ENCODE measurements at places on chromosomes 6 and 20.
A peak's percentile ranks its signal among the peaks of the same experiment; 100 is the strongest.

- DNase-seq = no peak
Observed at GRCh38 chr6:47152666-47153403, 110.7 kb upstream of the ADGRF1 start.

DNA sequence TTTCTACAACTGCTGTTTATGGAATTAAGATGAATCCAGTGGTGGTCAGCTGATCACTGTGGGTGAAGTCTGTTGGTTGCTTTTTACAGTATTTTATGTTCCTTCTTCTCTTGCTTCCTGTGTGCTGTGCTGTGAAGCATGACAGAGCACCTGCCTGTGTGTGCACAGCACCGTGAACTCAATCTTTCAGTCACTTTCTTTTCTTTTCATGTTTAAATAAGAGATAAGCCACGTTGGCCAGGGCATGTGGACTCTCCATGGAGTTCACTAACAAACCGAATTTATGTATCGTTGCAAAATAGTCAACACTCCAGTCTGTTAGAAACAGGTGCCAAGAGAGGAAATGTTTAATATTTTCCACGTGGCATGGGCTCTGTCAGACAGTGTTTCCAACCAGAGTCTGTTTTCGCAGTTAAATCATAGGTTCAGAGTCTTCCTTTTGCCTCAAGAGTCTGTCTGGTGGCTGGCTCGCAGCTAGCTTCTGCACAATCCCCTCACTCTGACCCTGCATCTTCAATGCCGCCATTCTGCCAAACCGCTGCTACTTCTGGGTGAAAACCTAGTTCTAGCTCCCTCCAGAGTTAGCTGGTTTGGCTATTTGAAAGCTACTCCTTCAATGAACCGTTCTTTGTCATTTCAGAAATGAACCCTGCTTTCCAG lies 73.2 kb downstream of the QRSL1 start:
- DNase-seq = no peak

- DNase-seq = no peak
Observed at GRCh38 chr6:3453413-3454272, 3.2 kb downstream of the SLC22A23 start.

- no peak for DNase-seq
Observed at GRCh38 chr20:47392015-47392720, 35.7 kb upstream of the ZMYND8 start.

- peak; percentile 23 for DNase-seq
Observed at GRCh38 chr6:170035901-170036304, 255.0 kb downstream of the DLL1 start.

DNA sequence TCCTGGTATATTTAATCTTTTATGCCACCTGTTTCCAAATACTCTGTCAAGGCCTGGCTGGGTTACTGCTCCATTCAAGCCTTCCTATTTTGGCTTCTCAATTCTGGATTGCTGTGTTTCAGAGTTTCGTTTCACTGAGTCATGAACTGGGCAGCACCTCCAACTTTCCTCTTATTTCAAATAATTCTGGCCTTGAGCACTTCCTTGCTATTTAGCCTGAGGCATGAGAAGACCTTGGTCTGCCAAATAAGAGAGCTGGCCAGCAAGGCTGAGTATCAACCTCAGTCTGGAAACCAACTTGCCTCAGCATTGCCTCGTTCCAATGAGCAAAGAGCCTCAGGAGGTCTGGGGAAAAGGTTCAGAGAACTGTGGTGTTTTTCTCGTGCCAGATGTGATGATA lies 66.6 kb downstream of the TNFAIP3 start:
- no peak for DNase-seq

DNA sequence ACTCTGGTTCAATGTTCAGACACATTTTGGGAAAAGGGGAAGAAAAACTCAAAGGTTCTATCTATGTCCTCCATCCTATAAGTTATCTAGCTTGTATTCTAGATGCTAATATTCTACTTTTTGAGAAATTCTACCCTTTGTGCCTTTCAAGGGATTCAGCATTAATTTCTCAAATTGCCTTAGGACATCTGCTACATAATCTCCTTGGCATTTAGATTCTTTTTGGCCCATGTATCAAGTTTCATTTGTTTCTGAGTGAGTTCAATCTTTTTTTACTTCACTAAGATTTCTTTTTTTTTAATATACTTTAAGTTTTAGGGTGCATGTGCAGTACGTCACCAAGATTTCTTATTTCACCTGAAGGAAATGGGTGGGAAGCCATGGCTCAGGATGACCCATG lies 232.7 kb upstream of the TENT5A start:
- no peak for DNase-seq

- no peak for DNase-seq
Observed at GRCh38 chr6:56043076-56043475, 167.7 kb upstream of the BMP5 start.

DNA sequence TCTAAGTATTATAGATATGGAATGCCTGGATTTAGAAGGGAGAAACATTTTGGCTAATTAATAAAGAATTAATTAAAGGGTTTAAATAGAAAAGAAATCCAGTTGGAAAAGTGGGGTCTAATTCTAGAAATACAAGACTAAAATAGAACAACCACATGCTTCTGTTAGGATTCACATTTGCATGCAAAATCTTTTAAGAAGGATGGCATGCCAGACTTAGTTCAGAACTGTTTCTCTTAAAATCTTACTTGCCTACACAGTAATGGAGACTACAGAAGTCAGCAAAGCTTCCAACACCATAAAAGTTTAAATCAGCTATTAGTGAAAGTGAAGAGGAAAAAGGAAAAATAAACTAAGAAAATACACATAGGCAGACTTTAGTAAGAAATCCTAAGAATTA lies 32.7 kb upstream of the KATNA1 start:
- no peak for DNase-seq

DNA sequence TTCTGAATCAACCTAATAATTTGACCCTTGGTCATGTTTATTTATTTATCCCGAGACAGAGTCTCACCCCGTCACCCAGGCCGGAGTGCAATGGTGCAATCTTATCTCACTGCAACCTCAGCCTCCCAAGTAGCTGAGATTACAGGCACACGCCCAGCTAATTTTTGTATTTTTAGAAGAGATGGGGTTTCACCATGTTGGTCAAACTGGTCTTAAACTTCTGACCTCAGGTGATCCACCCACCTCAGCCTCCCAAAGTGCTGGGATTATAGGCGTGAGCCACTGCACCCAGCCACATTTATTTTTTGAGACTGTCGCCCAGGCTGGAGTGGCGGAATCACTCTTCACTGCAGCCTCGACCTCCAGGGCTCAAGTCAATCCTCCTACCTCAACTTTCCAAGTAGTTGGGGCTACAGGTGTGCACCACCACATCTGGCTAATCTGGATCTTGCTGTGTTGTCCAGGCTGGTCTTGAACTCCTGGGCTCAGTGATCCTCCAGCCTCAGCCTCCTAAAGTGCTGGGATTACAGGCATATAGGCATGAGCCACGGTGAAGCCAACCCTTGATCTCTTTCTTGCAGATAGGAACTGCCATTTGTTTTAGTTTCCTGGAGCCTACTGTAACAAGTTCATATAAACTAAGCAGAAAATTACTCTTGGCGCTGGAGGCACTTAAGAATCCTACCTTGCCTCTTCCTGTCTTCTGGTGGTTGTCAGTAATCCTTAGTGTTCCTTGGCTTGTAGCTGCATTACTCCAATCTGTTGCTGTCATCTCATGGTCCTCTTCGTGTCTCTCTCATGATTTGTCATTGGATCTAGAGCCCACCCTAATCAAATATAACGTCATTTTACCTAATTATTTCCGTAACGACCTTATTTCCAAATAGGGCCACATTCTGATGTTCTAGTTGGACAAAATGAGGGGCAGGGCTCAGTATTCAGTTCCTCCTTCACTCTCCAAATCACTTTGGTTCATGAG lies 2.3 kb downstream of the RPS18 start:
- DNase-seq = no peak

- DNase-seq = peak; percentile 67
Observed at GRCh38 chr20:63067266-63067635, 60.5 kb upstream of the BHLHE23 start.

GRCh38 chr20:24962182-24962492 lies 13.1 kb downstream of the CST7 start:
- peak; percentile 48 for DNase-seq

DNA sequence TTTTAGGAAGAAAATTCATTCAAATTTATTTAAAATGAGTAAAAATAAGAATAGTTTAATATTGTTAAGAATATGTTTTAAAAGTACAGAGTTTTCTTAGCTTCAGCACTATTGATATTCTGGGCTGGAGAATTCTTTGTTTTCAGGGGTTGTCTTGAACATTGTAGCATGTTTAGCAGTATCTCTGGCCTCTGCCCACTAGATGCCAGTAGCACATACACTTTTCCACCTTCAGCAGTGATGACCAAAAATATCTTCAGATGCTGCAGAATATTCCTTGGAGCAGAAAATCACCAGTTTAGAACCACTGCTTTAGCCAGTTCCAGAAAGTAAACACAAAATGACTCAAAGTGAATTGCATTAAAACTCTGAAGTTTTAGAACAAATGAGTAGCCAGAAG lies 19.4 kb upstream of the SDHAF4 start:
- no peak for DNase-seq

- no peak for DNase-seq
Observed at GRCh38 chr20:7499201-7499600, 441.1 kb downstream of the HAO1 start.

GRCh38 chr6:98838032-98838431 lies 3.7 kb downstream of the POU3F2 start:
- DNase-seq = no peak

GRCh38 chr6:47416396-47417345 lies 60.9 kb upstream of the CD2AP start:
- DNase-seq = no peak

All from spleen (tissue), 13 donors.